ENCODE measurements at places on chromosomes 4 and X.

DNA sequence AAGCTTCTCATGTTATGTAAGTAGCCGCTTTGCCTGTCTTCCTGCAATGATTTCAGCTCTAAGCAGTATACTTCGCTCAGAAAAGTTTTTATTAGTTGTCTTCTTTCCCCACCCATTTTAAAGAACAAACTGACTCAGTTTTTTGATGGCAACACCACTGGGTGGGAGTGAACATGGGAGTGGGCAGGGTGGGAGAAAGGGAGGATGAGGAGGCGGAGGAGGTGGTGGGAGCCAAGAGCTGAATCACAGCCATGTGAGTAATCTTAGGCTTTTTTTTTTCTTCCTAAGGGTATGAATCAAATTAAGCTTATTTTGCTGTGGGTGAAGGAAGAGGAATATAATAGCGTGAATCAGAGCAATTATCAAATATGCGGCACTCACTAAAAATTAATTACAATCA lies 574.3 kb upstream of the DIPK2B start:
- peak; percentile 92 for DNase-seq

DNA sequence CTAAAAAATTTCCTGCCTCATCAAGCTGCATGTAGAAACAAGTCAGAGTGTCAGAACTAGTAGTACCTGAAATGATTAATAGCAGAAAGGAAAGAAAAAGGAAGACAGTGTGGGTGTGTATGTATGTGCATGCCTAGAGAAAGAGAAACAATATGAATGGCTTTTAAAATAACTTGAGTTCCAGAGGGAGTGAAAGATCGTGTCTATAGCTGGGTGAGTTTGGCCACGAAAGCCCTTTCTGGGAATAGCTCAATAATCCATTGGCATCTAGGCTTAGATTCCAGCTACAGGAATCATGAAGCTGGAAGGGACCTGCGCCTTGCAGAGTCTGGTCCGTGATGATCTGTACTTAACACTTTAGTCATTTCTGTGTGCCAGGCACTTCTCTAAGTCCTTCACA lies 195.6 kb downstream of the RAPGEF2 start:
- no peak for DNase-seq

GRCh38 chrX:109841257-109841656 lies 108.2 kb upstream of the ACSL4 start:
- no peak for DNase-seq

GRCh38 chr4:3869661-3870566 lies 103.7 kb downstream of the ADRA2C start:
- no peak for DNase-seq
